ENCODE measurements at places on chromosomes 3 and 15. TPM values are rescaled to one million over a fixed set of nuclear protein-coding genes. Genes with fewer than 3 reads are reported as not detected.

DNA sequence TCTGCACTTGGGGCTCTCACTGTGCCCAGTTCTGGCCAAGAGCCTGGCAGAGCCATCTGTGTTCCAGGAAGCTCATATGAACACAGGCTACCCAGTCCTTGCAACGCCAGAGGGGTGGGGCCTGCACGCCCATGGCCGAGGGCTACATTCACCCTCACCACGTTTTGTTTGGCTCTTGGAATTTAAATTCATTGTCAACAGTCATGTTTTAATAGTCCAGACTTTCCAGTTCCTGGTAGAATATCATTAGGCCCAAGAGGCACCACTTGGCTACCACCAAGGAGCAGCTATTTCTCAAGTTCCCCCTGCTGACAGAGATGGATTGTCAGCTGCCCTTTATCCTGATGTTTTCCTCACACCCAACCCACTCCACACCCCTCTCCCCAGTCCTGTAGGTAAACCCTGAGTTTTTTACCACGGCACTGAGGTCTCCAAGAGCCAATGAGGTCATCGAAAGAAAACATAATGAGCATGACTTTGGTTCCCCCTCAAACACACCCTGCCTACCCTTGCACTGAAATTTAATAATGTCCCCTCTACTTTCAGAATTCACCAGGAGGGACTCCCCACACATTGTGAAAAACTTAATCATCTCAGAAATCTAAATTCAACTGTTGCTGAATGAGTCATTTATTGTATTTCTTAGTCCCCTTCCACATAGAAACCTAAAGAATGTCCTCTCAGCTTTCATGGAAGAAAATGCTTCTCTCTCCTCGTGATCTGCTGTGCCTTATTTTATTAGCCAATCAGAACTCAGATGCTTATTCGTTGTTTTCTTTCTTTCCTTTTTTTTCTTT is 125.1 kb downstream of the SHQ1 start:
- no peaks in the 10 kb centered on the region for H3K27me3 ChIP-seq
- no peak overlapping the region for H3K4me3 ChIP-seq
- no peak for DNase-seq
- H3K4me1 ChIP-seq: peaks cover 12% of the 10 kb centered on the region
- H3K36me3 ChIP-seq: no peaks in the 10 kb centered on the region

Gene DBR1
- total RNA-seq: 17.2 TPM

Gene CCR3
- not detected for total RNA-seq

DNA sequence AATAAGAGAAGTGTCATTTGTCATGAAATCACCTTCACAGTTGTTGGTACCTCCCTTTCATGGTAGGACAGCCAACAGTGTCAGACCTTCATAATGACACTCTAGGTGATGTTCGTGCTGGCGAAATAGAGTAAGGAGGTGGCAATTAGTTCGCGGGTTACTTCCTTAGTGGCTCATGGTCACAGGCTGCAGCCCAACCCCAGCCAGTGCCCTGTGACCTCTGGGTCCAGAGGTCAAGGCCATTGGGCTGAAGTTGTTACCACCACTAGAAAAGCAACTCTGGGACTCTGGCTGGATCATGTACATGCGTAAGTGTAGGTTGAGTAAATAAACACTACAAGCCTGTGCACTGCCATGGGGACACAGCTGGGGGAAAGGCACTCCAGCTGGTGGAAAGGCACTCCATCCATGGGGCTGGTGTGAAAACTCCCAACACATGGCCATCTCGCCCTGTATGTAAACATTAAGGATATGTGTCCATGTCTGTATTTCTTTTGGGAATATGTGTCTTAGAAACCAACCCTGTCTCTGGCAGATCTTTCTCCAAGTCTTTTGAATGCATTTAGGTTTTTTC is 106.7 kb downstream of the RYK start:
- H3K27ac ChIP-seq: no peak overlapping the region
- H3K36me3 ChIP-seq: peaks cover 5% of the 10 kb centered on the region
- no peak for DNase-seq
- no peaks in the 10 kb centered on the region for H3K4me1 ChIP-seq

DNA sequence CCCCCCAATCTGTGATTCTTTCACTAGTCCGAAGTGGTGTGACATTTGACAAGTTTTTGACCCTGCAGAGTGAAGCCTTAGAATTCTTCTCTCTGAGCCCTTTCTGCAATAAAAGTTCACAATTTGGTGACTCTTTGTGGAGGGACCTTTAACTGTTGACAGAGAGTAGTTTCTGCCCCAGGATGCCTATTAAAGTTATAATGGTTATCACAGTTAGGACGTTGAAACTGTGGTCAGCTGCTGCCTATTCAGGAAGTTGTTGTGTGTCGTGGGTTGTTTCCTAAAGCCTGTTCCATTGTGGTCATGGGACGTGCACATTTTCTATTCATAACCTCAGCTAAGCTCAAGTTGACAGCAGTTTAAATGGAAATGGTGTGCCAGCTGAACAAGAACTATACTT is 274.5 kb downstream of the NEK10 start:
- no peak overlapping the region for H3K4me3 ChIP-seq
- no peak for DNase-seq

- peaks cover 11% of the 10 kb centered on the region for H3K4me1 ChIP-seq
- H3K27me3 ChIP-seq: no peaks in the 10 kb centered on the region
- no peak overlapping the region for H3K27ac ChIP-seq
- H3K4me3 ChIP-seq: no peak overlapping the region
Observed at GRCh38 chr15:40960925-40961324, 7.7 kb downstream of the CHAC1 start.

Gene TUSC7
- not detected for total RNA-seq

Gene KCNAB1
- total RNA-seq: 0.69 TPM

Measured in GM23338 (cell line).